ENCODE measurements at places on chromosomes 13 and 19.

- no peak for DNase-seq
These were observed 83.9 kb downstream of the OLFM4 start for GRCh38 chr13:53112522-53112921.

DNA sequence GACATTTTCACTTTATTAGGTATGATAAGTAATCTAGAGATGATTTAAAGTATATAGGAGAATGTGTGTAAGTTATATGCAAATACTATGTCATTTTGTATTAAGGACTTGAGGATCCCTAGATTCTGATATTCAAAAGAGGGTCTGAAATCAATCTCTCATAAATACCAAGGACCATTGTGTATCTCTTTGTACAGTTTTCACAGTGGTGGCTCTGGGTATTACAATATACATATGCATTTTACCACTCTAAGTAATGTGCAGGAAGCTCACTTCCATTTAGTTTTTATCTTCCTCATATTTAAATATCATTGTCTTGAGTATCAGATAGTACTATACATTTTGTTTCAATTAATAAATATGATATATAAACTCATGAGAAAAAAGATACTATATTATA lies 862.6 kb upstream of the PCDH20 start:
- no peak for DNase-seq

GRCh38 chr19:11581740-11582139 lies 4.3 kb upstream of the ACP5 start:
- no peak for DNase-seq

GRCh38 chr19:18340190-18340989 lies at the start of gene PGPEP1:
TSS of gene PGPEP1 (plus strand) at chr19:18340598. CDS start at chr19:18340682, 84 bp downstream.
- no peak for DNase-seq

- peak; percentile 47 for DNase-seq
These were observed 1.5 kb upstream of the SLC17A7 start for GRCh38 chr19:49442771-49443365.

GRCh38 chr19:35949131-35949530 lies 13.0 kb downstream of the LRFN3 start:
- no peak for DNase-seq

DNA sequence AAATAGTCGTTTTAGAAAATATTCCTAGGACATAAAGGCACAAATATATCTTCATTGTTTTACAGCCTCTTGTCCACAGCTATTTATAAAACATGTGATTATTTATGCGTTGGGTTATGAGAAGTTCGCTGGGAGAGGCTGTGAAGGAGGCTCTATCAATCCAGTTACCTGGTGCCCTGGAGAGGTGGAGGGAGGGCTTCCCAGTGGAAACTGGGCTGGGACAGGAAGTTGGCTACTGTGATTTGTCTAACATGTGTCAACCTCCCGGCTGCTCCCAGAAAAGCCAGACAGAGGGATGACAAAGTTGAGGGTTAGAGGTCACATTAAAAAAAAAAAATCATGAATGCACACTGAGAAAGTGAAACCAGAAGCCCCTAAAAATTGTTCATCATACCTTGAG lies 346.5 kb downstream of the ZNF536 start:
- no peak for DNase-seq

DNA sequence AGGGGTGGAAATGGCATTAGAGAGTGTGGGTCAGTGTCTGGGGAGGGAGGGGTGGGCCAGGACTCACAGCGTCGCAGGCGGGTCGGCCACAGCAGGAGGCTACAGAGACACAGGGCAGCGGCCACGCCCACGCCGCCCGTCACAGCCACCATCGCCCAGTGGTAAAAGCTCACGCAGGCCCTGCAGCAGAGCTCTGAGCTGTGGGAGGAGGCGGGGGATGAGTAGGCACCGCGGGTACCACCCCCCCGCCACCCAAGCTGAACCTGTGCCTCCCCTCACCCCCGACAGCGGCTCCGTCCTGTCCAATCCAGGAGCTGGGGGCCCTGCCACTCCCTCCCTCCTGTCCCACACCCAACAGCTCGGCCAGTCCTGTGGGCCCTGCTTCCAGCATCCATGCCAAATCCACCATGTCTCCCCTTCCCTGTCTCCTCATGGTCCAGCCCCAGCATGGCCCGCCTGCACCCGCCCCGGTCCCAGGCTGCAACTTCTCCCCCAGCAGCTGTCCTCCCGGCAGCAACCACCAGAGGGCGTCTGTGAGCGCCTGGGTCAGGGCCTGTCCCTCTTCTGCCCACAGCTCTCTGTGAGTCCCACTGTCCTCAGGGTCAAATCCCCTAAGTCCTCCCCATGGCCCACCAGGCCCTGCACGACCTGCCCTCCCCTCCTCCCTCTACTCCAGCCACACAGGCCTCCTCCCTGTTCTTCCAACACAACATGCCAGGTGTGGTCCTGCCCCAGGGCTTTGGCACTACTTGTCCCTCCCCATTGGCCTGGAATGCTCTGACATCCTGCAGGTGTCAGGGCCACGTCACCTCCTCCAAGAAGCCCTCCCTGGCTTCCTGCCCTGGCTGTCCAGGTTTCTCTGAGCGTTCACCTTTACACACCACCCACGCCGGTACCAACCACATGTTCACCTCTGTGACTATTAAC lies 6.0 kb downstream of the TEKTIP1 start:
- DNase-seq = no peak

GRCh38 chr19:15532779-15533521 lies 24.6 kb downstream of the CYP4F22 start:
- DNase-seq = no peak

GRCh38 chr19:1525343-1525742 lies 1.5 kb downstream of the PLK5 start:
- DNase-seq = no peak

DNA sequence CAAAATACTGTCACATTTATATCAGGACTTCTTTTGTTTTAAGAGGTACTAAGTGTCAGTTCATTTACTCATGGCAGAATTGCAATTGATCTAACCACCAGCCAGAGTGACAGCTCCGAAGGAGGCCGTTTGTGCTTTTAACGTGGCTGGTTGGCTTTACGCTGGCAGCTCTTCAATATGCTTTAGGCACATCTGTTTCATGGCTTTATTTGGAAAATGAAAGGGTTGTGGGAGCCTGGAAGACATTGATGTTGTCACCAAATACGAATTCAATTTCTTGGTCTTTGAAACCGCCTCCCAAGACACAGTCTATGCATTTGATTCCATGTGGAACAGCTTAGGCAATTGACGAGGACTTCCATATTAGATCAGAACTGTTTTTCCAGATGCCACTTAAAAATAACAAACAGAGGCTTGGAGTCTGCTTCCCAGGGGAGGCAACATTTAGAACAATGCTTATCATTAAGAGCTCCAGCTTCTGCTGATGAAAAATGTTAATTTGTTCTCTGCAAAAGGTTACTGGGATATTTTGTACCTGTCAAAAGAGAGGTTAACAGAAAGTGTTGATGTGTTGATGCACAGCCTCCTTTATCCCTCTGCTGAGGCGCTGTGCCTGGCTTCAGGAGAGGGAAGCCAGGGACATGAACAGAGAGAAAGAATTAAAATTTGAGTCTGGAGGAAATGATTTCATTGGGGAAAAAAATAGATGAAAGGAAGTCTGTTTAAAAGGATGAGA lies 64.0 kb upstream of the TNFRSF19 start:
- DNase-seq = peak; percentile 50

DNA sequence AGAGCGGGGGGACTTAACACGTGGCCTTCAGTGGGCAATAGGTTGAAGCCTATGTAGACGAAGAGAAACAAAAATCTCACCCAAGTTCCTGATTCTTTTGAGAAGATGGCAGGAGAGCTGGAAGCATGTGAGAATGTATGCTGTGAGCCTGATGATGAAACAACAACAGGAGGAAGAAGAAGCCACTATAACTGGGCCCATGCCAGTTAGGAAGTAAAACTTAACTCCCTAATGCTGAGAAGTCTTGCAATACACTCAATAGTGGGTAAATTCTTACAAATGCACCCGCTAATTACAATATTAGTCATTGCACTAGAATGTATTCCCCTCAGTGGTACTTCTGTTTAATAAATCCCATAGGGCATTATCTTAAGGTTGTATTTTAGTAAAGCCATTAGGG lies 9.1 kb downstream of the PCDH17 start:
- no peak for DNase-seq
